ENCODE measurements at places on chromosomes 5 and 9.

DNA sequence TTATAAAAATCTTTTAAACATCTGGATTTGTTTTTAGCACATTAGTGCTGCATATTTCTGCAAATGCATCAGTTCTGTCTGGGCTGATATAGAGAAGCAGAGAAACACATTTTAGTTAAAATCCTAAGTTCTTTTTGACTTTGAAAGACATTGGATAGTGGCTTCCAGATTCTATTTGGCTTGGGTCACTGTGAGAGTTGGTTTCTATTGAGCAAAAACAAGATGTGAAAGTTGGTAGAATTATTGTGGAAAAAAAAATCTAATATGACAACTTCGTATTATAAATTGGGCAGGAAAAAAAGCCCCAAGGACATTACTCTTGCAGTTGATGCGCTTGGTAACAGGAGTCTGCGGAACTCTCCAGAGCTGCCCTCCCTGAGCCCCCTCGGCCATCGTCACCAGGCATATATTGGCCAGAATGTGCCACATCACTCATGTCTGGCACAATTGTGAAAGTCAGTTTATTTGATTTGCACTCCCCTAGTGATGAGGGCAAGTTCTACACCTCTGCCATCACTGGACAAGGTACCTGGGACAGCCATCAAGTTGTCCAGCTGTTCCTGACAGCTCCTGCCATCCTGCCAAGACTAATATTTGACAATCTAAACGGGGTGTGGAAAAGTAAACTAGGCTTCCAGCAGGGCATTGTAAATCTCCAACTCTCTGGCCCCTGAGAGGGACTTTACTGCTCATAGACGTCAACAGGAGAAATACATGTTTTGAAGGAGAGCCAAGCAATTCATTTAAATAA is 334.5 kb downstream of the TENT4A start:
- no peak for DNase-seq

DNA sequence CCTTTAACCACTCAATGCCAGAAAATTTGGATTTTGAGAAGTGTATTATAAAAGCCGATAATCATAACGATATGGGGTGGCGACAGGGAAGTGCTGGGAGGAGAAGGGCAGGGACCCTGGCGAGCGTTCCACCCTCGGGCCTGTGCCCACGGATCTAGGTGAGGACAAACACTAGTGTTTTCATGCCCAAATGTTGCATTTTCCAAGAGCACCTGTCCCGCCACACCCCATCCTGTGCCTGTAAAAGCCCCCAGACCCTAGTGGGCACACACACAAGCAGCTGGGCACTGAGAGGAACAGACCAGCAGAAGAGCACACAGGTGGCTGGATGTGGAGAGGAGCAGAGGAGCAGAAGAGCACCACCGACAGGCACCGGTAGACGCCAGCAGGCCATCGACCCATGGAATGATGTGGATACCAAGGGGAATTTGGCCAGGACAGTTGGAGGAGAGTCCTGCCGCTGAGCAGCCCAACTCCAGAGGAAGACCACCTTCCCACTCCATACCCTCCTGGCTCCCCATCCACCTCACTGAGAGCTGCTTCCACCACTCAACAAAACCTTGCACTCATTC is 315.0 kb downstream of the EDIL3 start:
- no peak for DNase-seq

GRCh38 chr5:134512661-134512999 is 12.8 kb upstream of the JADE2 start:
- DNase-seq = no peak

DNA sequence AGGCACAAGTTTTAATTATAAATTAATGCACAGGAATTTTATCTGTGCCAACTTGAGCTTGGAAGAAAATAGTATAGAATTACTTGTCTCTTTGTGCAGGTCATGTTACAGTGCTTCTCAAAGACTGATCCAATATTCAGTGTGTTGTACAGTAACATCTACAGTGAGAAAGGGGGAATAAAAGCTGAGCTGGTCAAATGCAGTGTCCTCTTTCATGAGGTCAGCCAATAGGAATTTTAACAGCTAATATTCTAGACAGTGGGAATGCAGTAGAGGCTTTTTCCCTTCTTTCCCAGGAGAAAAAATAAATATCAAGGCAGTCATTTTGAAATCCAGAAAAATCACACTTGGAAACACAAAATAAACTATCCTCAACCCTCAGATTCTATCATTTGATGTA is 95.7 kb upstream of the ITGA1 start:
- no peak for DNase-seq

- DNase-seq = no peak
Measured at GRCh38 chr9:112042244-112042638, 132.9 kb downstream of the SUSD1 start.

GRCh38 chr9:35906923-35907699 is 1.1 kb downstream of the HRCT1 start:
- DNase-seq = no peak

DNA sequence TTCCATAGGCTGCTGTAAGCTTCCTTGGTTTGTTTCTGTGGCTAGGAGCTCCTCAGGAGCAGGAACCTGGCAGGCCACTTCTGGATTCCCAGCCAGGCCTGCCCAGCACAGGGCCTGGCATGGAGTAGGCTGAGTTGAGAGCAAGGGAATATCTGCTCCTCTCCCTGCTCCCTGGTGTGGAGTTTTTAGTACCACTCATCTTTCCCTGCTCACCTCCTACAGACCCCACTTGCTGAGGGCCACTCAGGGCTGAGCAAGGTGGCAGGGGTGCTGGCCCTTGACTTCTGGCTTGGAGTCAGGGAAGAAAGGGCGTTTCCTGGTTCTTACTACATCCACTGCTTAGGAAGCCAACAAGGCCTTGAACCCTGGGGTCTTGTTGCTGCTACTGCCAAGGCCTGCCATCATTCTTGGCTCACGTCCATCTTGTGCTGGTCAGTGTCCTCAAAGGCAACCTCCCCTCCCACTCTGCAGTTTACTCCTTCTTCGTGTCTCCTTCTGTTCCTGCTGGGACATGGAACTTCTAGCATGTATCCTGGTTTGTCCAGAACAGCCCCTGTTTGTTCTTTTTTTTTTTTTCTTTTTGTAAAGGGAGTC is 54.9 kb downstream of the PSD2 start:
- no peak for DNase-seq

DNA sequence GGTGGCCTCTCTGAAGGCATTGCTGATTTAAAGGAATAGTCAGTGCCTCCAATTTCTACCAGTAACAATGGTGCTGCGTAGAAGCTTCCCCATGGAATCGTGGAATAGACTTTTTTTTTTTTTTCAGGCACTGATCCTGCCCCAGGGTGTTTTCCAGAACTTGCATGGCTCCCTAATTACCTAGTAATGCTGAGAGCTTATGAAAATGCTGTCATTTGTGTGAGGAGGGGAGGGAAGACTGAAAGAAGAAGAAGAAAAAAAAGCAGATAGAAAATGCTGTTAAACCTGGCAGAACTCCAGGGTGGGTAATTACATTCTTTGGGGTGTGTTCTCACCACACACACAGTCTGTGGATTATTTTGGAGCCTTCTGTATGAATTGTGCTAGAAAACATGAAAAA is 4.8 kb upstream of the GRIA1 start:
- DNase-seq = no peak

GRCh38 chr9:93376411-93376810 is 75.1 kb upstream of the FAM120A start:
- no peak for DNase-seq

DNA sequence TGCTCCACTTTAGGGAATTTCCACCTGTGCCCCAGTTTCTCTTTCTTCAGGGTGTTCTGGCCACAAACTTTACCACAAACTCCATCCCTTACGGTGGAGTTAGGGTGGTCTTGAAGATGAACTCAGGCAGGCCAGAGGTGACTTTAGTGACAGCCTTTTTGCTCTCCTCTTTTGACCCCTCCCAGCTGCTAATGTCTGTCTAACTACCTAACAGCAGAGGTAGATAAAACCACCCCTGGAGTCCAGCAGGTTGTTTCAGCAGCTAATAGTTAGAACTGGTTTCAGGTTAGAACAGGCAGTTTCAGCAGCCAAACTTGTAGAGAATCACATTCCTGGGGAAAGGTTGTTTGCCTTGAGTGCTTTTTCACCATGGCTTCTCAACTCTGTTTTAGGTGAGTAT is 971.3 kb upstream of the CDH18 start:
- DNase-seq = no peak

DNA sequence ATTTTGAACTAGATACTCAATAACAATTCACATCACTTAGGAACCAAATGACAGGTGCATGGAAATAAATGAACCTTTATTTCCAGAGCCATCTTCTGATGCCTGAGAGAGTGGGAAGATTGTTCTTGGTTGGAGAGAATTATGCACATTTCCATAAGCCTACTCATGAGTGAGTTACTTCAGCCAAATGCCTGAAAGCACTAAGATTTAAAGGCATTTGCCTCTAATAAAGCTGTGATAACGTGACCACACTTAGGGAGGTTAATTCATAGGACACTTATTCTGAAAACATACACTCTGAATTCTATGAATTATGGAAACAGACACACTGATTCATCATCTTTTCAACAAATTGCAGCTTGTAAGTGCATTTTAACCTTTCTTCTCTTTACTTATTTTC is 40.0 kb downstream of the KCTD16 start:
- no peak for DNase-seq

GRCh38 chr9:107931071-107931715 is 441.6 kb upstream of the KLF4 start:
- DNase-seq = no peak

DNA sequence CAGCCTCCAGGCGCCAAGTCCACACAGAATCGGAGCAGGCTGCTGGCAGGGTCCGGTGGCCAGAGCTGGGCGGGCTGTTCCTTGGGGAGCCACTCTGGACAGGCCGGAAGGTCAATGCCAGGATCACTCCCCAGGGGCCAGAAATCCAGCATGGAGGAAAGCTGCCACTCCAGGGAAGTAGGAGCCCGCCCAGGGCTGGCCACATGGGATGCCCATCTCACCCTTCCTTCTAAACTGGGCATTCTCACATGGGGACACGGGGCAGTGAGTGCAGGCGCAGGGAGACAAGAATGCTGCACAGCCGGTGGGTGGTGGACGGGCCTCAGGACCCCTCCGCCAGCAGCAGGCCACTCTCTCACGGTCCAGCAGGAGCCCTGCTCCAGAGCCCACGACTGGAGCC is 58.2 kb downstream of the ADAMTS2 start:
- DNase-seq = no peak

Measured in RPMI8226 (cell line).